ENCODE measurements at places on chromosomes 4 and X.

DNA sequence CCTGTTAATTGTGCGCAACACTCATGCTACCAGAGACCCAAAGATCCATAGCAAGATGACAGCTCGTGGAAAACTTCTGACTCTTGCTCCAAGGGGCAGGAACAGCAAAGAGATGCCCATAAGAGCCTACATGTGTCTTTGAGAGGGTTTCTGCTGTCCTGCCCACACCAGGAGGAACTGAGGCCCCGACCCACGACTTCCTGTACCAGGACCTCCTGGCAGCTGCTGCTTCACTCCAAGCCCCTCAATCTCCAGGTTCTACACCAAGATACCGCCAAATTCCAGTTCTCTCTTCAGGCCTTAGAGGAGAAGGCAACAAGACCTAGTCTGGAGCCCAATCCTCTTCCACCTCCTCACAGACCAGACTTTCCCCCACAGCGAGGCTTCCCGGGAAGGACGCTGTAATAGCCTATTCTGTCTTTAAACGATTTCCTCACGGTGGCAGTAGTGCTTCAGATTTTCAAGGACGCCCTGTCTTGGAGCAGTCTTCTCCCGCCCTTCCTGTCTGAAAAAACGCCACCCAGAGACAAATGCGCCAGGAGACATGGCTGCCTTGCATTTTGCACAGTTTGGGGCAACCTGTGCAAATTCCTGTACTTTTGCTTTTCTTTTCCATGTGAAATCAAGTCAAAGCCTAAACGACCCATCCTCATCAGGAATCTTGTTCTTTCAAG lies 230.2 kb upstream of the STK26 start:
- no peak for DNase-seq

GRCh38 chrX:123170546-123170945 lies 13.5 kb upstream of the GRIA3 start:
- DNase-seq = no peak

DNA sequence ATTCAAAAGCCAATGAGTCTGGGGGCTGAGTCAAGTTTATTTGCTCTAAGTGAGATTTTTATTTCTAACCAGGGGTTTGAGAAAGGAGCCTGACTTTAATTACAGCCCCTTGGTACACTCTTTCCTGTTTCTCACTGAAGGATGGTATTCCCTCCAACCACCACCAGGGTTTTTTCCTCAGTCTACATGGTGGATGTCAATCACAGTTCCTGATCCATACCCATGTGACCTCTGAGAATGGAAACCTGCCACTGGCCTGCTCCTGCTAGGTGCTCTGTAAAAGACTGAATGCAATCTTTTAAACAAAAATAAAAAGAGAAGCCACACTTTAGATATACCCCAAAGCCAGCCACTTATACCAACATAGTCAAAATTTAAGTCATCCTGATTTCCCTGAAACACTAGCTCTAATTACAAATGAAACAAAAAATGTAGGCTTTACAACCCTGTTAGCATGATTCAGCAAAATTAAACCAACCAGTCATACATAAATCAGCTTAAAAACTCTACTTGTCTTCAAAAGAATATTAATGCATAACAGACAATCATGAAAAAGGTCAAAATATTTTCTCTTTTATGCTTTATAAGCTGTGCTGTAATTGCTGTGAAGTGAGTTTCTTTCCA lies 112.1 kb upstream of the NWD2 start:
- no peak for DNase-seq

GRCh38 chrX:153770601-153771414 lies 6.8 kb downstream of the PLXNB3 start:
- no peak for DNase-seq

DNA sequence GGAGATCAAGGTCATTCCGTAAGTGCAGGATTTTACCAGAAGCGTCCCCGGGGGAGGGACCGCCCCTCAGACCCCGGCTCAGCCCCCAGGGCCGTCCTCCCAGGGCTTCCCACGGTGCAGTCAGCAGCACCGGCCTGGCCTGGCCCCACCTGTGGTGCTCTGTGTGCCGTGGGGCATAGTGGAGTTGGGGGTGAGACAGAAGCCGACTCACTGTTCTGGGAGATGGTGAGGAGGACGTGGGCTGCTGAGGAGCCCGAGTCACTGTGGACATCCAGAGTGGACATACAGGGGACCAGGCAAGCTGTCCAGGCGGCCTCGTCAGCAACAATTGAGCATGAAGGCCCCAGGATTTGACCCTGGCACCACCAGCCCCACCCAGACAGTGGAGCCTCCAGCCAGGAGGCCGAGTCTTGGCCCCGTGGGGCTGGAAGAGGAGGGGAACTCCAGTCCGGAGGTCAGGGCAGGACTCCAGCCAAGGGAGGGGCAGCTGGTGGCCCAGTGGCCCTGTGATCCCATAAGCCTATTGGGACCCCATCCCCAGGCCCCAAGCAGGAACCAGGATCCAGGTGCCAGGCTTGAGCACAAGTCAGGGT lies 19.1 kb downstream of the ATP5ME start:
- DNase-seq = no peak

DNA sequence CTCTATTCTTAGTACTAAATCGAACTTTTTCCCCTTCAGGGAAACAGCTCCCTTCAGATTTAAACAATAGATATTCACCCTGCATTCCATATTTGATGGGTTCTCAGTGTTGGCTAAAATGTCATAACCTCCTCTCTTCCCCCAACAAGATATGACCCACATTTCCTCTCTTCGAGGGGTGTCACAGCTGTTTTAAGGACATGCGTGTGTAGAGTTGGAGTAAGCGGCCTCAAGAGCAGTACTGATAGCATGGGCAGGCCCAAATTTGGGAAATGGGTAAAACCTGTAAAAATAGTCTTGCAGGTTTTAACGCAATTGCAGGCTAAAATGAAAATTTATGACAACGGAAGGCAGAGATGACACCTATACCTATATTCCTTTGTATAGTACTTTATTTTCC lies 28.7 kb downstream of the SAT1 start:
- no peak for DNase-seq

DNA sequence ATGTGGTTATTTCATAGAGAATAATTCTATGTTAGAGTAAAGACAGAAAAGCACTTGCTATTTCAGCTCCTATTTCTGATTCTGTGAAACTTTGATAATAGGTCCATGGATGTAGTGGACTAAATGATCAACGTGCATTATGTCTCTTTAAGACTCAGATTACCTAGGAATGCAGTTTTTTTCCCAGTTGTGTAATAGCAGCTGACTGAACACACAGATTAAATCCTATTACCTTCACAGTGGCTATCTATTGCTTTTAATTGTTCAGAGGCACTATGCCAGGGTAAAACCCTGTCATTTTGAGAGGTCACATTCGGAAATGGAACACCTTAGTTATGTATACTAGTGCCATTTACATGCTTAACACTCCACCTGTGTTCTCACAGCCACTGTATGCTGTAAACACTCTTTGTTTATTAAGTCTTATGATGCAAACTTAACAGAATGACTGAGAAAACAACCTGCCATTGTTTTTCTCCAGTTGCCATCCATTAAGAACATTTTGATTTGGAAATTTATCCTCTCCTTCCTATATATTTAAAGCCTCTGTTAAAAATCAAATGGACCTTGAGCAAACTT lies 70.5 kb downstream of the HPGD start:
- no peak for DNase-seq

DNA sequence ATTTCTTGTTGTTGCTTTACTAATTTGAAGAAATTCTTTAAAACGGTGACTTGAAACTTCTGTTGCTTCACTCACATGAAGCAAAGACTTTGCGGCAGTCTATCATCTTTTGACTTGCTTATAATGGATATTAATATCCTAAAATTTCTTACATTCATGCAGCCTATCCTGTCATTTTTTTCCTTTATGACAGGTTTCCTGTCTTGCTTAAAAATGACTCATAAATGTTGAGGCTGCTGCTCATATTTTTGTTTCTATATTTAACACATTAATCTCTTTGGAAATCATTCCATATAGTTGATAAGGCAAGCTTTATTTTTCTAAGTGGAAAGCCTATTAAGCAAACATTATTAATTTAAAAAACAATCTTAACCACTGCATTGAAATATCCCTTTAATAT lies 176.6 kb upstream of the GALNTL6 start:
- no peak for DNase-seq

- no peak for DNase-seq
These were observed 57.4 kb downstream of the TSC22D3 start for GRCh38 chrX:107718156-107718621.

- DNase-seq = no peak
These were observed 50.5 kb downstream of the HELT start for GRCh38 chr4:185068837-185069236.

- no peak for DNase-seq
These were observed 220.2 kb downstream of the SOWAHB start for GRCh38 chr4:76677571-76678326.

DNA sequence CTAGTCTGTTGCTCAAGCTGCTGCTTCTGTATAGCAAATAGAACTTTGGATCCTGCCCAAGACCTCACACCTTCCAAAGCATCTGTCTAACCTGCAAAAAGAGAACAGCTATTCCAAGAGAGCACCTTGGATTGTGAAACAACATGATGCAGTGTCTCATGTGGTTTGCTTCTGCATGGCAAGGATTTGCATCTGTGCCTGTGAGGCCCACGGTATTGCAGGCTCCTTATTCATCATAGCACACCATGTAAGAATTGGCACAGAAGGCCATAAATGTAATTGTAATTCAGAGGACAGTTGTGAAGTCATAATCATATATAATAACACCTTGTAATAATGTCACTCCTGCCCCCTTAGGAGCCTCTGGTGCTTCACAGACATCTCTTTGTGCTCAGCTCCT lies 147.1 kb downstream of the ZNF674 start:
- DNase-seq = no peak

GRCh38 chrX:23786268-23786815 lies 3.4 kb downstream of the SAT1 start:
- no peak for DNase-seq

- DNase-seq = no peak
These were observed 53.4 kb downstream of the ZNF518B start for GRCh38 chr4:10403633-10404445.

DNA sequence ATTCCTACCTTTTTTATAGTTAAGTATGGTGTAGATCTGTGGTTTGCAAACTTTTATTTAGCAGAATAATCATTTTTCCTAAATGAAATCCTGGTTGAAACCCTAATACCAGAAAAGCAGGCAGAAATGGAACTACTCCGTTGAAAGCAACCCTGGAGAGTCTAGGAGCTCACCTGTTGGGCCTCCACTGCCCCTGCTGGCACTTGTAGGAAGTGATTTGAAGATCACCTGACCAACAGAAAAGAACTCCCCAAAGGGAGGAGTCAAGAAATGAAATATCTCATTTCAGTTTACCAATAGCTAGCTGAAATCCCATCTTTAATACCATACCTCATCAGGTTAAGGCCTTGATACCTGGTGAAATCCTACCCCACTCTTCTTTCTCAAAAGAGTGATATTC lies 277.1 kb downstream of the KLHL13 start:
- DNase-seq = no peak

GRCh38 chr4:122873146-122873545 lies 46.5 kb downstream of the FGF2 start:
- DNase-seq = no peak

All from SHP77 treated with DMSO at 0.1 percent for 48 hours (cell line).